ENCODE measurements at places on chromosomes 5 and 9. TPM values are rescaled to one million over a fixed set of nuclear protein-coding genes. Genes with fewer than 3 reads are reported as not detected.

Gene CTSL
- total RNA-seq, result 142 TPM

Gene CCNI2
- total RNA-seq, result 0.08 TPM

Gene IFNK
- total RNA-seq, result not detected

Gene ABLIM3
- 131 TPM for total RNA-seq

Gene DMRT2
- total RNA-seq, result not detected

Gene SAP30L
- total RNA-seq, result 32.4 TPM

Gene QRFP
- total RNA-seq, result not detected

Gene MAPKAP1
- 122 TPM for total RNA-seq

Gene FBXL7
- 16.2 TPM for total RNA-seq

Gene MARCHF11
- total RNA-seq, result 7.1 TPM

Gene PDE6A
- total RNA-seq, result 0.08 TPM

Gene RNF208
- 24.8 TPM for total RNA-seq

Gene OLFM1
- 11.9 TPM for total RNA-seq

Gene FOXD4L5
- total RNA-seq, result not detected

Gene EIF4E1B
- not detected for total RNA-seq

Gene FUBP3
- total RNA-seq, result 23.0 TPM

Gene POLR1E
- total RNA-seq, result 10.2 TPM

Gene FOXD4L4
- not detected for total RNA-seq

Gene SV2C
- not detected for total RNA-seq

Gene PCDHB2
- 2.0 TPM for total RNA-seq

Gene OBP2B
- total RNA-seq, result not detected

Gene CTNND2
- 1.7 TPM for total RNA-seq

Gene EPB41L4A
- 20.5 TPM for total RNA-seq

Gene KYAT1
- total RNA-seq, result 12.6 TPM

Gene SLC2A6
- total RNA-seq, result 2.9 TPM

Gene FREM1
- 2.0 TPM for total RNA-seq

Gene RANBP3L
- 0.38 TPM for total RNA-seq

Gene SURF2
- 14.0 TPM for total RNA-seq

Gene PSMB7
- 172 TPM for total RNA-seq

Gene C5orf58
- total RNA-seq, result 0.65 TPM

Gene NACC2
- total RNA-seq, result 30.8 TPM

Gene LAMC3
- total RNA-seq, result 0.03 TPM

Gene PCDHB7
- 0.62 TPM for total RNA-seq

Gene PCDHA2
- not detected for total RNA-seq

Gene HK3
- total RNA-seq, result 7.2 TPM
